ENCODE measurements at places on chromosomes 13 and 19.

- DNase-seq = no peak
Observed at GRCh38 chr13:97977982-97978381, 24.5 kb downstream of the IPO5 start.

- no peak for DNase-seq
Observed at GRCh38 chr19:53873773-53874605, 6.3 kb downstream of the MYADM start.

- no peak for DNase-seq
Observed at GRCh38 chr13:102091231-102091630, 310.6 kb downstream of the FGF14 start.

DNA sequence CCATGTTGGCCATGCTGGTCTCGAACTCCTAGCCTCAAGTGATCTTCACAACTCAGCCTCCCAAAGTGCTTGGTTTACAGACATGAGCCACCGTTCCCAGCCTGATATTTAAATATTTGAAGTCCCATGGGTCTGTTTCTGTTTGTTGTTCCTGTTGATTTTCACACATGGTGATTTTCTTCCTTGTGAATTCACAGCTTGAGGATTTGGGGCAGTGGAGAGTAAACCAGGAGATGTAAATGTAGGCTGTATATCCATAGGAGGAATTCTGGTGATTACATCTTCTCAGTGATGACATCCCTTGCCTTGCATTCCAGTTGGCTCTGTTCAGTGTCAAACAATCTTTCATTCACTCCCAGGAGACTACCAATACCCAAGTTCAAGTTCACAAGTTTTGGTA is 471.9 kb downstream of the KCTD12 start:
- DNase-seq = no peak

DNA sequence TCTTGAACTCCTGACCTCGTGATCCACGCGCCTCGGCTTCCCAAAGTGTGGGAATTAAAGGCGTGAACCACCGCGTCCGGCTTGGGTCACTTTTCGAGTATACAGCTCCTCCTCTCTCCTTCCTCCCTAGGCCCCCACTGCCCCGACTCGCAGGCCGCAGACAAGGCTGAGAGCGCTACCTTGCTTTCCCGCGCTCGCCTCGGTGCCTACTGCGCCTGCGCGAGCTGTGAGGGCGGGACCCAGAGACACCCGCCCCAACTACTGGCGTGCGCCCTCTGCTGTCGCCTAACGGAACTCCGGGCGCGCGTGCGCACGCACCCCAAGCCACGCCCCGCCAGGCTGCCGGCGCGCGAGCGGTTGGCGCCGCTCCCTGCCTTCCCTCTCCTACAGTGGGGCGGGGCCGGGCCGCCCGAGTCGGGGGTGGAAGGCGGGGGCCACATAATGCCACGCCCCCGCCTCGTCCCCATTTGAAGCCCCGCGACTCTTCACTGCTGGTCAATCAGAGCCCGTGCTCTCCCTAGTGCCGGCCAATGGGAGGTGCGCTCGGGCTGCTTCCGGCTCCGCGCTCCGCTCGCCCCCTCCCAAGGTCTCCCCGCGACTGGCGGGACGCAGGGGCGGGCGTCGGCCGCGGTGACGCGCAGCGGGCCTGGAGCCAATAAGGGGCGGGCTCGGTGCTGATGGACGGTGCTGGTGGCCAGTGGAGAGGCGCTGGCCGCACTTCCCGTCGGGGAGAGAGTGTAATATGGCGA is at the start of gene RAB8A:
RAB8A (plus strand) TSS at position 730 of the 749 bp plus-strand sequence; CDS start at position 743, 13 bp downstream.
- DNase-seq = peak; percentile 98

GRCh38 chr19:38224014-38224862 is at the start of gene DPF1:
Gene DPF1 (minus strand): TSS chr19:38224222. CDS start chr19:38224142, 80 bp downstream.
- DNase-seq = no peak

- DNase-seq = no peak
Observed at GRCh38 chr13:60453490-60453889, 56.5 kb downstream of the TDRD3 start.

DNA sequence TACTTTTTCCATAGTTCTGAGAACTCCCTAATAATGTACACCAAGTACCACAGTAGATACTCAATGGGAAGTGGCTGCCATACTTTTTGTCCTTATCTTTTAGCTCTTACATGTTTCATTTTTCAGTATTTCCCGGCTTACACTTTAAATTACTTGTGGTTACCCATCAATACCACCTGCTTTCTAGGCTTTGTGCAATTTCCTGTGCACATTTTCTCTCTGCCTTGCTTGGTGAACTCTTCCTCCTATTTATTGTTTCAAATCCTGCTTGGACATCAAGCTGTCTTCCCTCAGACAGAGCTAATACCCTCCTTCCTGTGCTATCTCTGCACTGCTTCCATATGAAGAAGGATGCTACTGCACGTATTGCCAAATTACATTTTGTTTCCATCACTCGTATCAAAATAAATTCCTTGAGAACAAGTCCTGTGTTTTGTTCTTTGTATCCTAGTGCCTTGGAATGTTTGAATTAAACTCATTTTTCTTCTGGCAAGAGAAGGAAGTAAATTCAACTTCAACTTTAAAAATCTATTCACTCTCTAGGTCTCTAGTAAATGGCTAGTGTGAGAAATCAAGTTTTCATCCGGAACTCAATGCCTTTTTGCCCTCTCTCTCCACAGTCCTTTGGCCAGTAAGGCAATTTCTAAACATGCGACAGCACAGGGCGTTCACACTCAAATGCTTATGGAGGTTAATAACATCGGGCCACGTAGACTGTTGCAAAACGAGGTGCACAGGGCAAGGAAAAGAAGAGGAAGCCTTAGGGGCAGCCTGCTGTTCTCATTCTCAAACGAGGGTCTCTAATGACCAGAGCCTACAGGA is 5.6 kb downstream of the ZAR1L start:
- DNase-seq = no peak

GRCh38 chr13:46134961-46135522 is 30.2 kb upstream of the CPB2 start:
- DNase-seq = no peak

DNA sequence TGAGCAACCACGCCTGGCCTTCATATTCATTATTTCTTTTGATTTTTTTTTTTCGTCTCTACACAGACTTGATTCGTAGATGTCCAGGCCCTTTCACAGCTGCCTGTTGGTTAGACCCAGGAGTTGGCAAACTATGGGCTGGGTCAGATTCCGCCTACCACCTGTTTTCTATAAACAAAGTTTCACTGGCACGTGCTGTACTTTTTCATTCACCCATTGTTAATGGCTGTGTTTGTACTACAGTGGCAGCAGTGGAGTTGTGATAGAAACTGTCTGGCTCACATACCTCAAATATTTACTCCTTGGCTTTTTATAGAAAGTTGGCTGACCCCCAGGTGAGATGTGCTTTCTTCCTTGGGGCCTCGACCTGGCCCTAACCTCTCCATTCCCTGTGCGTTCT is 72.9 kb upstream of the TEX29 start:
- no peak for DNase-seq

GRCh38 chr13:55160867-55161266 is 1979.9 kb upstream of the PRR20A start:
- DNase-seq = no peak

GRCh38 chr19:56838909-56839651 is 1.4 kb downstream of the PEG3 start:
- no peak for DNase-seq

DNA sequence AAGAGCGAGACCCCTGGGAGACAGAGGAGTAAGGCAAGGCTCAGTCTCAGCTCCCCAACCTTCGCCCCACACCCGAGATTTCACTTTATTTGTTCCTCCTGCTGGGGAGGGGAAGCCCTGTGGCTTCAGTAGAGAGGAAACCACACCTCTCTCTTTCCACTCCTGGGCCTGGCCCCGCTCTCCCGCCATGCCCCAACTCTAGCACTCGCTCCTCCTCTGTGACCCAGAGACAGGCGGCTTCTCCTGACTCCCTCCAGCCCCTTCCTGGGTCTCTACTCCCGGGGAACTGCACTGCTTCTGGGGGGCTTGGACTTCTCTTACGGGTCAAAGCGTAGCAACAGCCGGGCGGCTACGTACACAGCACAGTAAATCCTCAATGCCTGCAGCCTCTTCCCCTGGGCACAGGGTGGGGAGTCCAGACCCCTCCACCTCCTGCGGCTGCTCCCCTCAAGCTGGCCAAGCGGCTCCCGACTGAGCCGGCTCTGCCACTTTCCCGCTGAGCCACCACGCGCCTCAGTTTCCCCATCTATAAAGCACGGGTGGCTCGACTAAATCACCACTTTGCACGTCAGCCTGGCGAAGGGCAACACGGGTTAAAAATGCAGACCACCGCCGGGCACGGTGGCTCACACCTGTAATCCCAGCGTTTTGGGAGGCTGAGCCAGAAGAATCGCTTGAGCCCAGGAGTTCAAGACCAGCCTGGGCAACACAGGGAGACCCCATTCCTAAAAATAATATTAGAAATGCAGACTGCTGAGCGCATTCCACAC is 1.4 kb downstream of the RNF126 start:
- DNase-seq = no peak

DNA sequence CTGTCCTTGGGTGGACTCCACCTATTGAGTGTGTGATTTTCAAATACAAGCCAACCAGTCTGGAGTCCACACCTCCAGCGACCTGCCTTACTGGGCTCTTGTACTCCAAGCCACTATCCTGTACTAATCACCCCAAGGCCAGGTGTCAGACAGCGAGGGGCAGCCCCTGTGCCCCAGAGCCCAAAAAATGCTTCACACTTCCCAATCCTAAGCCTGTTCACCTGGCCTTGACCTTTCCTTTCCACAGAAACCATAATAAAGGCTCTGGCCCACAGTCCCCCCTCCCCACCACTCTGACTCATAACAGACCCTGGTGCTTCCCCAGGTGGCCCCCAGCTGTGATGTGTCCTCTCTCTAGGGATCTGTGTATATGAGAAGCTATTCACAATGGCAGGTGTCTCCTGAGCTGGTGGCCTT is 3.9 kb downstream of the CD209 start:
- peak; percentile 22 for DNase-seq

DNA sequence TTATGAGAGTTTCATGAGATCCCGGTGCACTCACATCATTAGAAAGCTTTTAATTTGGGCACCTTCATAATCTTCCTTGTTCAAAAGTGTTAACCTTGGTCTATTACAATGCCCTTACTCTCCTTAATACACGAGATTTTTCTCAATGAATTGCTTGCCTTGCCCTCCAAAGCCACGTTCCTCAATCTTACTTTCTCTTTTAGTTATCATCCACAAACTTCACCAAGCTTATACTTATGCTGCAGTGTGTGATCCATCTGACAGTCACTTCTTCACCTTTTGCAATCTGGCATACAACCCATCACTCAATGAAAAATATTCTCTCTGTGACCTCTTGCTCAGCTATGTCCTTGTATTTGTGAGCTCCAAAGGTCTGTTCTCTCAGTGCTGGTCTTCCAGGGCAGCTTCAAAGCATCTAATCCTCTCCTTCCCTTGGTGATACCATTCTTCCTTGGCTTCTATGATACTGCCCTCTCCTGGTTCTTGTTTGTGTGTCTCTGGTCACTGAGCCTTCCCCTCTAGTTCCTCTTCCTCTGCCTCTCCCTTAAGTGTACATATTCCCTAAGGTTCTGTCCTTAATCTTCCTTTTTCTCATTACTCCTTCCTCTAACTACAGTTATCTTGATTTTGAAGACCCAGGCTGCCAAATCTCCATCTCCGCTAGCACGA is 202.2 kb upstream of the STARD13 start:
- no peak for DNase-seq

DNA sequence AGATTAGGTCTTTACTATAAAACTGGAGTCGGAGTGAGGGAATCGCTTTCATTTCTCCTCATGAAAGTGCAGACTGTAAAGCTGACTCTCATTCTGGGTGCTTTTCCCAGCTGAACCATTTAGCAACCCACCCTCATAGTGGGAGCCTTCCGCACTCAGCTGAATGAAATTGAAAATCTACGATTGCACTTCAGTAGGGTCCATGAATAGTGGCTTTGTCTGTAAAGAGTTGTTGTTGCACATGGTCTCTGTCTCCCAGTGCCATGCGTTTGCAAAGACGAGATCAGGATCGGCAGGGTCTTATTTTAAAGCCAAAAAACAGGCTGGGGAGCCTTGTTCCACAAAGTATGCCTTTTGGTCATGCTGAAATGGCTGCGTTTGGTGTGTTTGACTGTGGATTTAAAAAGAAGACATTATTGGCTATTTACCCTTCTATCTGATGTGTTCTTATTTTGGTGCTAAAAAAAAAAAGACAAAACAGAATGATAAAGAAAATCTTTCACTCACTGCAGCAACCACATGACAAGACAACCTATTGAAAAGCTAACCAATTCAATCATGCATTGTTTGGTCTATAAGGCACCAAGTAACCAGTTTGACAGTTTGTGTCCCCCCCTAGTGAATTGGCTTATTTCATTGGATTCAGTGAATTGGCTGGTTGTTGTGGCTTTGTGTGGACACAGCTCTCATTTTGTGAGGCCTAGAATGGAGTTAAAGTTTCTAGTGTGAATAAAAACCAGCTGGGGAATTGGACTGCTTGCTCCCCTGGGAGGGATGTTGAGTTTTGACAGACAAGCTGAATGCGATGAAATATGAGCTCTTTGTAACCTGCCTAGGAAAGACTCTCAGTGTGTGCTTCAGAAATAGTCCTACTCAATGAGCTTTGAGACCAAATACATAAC is 65.6 kb downstream of the ARHGAP35 start:
- DNase-seq = no peak

GRCh38 chr13:51576754-51577153 is 7.5 kb upstream of the WDFY2 start:
- no peak for DNase-seq

DNA sequence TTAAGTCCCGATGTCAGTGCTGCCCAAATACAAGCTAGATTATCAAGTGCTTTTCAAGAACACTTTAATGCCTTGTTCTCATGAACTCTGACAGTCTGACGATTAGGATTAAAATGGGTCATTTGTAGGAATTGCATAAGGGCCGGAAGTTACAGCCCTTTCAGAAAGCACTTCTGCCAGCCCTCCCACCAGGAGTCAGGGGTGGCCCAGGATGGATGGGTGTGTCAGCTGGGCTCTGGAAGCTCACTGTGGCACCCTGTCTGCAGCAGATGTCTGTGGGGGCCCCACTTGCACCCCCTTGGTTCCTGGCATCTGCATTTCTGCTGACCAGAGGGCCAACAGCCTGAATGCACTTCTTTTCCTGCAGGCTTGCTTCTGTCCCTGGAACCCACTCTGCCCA is 712.7 kb downstream of the UQCRFS1 start:
- DNase-seq = no peak

DNA sequence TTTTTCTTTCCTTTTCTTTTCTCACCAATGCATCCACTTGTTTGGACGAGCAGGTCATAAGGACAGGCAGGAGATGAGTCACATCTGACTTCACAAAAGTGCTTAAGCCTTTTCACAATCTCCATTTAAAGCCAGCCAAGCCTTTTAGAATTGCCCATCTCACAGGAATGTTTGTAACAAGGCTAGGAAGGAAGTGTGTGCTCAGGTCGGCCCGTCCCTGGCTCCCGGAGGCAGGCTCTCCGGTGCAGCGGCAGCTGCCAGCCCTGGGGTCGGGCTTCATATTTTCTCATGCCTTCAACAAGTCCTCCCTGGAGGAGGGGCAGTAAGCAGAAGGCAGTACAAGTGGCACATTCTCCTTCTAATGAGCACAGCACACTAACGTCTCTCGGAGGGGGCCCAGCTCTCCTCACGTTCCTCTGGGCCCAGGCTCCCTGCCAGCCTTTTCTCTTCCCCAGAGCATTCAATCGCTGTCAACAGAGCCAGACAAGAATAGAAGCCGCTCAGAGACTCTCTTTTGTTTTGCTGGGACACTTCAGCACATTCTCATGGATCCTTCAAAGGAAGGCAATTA is 180.5 kb downstream of the COL4A1 start:
- DNase-seq = no peak

- no peak for DNase-seq
Observed at GRCh38 chr13:30435911-30436451, 13.7 kb downstream of the UBE2L5 start.

Measured in activated CD8-positive, alpha-beta memory T cell treated with anti-CD3 and anti-CD28 coated beads for 48 hours (primary cell).